CD4-positive, alpha-beta T cell treated with Interleukin-15 for 1 hour (primary cell): ENCODE measurements at places on chromosomes 5 and 9.

DNA sequence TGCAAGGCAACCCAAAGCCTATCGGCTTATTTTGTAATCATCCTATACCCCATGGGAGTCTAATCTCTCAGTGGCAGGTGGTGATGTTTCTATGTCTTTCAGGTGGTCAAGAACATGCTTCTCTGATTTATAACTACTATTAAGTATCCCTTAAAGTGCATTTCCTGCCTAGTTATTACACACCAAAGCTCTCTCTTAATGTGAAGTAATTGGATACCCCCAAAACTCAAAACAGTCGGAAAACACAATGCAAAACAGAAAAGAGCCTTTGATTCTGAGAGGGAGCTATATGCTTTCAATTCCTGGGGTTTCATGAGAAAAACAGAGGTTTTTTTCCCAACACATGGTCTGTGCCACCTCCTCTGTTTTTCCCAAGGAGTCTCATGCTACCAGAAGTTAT lies 416.4 kb downstream of the CSNK1G3 start:
- DNase-seq = no peak

- no peak for DNase-seq
Measured at GRCh38 chr5:131423056-131423455, 159.2 kb downstream of the CDC42SE2 start.

DNA sequence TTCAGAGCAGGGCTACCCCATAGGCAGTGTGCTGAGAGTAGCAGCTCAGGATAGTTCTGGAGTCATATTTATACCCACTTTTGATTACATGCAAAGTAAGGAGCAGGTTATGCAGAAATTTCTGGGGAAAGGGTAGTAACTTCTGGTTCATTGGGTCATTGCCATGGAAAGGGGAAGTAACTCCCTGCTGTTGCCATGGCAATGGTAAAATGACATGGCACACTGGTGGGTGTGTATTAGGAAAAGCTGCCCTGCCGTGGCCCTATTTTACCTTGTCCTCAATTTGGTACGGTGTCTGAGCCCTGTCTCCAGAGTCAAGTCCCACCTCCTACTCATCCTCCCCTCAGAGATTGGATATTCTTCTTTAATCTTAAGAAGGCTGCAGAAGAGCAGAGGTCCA lies 526.7 kb upstream of the TYRP1 start:
- no peak for DNase-seq

DNA sequence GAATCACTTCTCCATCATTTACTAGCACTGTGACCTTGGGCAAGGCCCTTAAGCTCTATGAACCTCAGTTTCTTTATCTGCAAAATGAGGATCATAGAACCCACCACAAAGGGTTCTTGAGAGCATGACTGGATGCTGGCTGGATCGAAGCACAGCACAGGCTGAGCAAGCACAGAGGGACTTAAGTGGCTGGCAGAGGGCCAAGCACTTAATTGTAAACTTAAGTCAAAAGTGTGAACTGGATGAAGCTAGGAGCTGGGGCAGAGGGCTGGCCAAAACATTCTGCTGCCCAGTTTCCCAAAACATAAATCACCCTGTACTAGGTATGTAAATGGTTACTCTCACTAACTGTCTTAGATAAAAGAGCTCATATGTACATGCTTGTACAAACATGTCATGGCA lies 112.3 kb upstream of the WWC1 start:
- no peak for DNase-seq

DNA sequence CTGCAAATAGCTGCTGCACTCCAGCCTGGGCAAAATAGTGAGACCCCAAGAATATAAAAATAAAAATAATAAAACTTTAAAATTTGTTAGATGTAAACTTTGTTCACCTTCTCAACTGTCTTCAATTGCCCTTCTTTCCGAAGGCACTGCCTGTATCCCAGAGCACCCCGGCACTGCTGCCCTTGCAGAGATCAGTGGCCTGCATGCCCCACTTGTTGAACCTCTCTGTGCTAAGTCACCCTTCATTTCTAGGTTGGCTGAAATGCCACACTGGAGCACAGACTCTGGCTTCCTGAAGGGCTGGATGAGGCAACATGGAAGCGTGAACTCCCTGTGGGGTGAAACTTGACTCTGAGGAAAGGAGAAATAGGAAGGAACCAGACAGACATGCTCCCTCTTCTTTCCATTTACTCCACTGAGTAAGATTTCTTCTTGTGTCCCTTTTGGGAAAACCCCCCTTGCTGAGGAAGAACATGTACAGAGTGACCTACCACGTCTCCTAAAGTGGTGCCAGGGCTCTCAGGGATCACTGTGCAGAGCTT lies 8.4 kb upstream of the JMY start:
- DNase-seq = no peak

DNA sequence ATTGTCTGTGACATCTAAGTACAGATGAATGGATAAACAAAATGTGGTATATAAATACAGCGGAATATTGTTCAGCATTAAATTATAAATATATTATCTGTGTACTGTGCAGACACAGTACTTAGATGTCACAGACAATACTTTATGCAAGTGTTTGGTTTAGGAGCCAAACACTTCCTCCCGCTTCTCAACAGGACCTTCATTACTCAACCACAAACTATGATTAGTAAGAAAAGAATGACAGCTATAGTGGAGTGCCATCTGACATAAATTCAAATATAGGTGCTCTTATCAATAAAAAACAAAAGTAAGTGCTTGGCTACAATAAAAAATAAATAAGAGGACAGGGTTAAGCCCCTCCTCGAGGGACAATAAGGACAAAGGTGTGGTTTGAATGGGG lies 38.9 kb upstream of the STX17 start:
- no peak for DNase-seq

DNA sequence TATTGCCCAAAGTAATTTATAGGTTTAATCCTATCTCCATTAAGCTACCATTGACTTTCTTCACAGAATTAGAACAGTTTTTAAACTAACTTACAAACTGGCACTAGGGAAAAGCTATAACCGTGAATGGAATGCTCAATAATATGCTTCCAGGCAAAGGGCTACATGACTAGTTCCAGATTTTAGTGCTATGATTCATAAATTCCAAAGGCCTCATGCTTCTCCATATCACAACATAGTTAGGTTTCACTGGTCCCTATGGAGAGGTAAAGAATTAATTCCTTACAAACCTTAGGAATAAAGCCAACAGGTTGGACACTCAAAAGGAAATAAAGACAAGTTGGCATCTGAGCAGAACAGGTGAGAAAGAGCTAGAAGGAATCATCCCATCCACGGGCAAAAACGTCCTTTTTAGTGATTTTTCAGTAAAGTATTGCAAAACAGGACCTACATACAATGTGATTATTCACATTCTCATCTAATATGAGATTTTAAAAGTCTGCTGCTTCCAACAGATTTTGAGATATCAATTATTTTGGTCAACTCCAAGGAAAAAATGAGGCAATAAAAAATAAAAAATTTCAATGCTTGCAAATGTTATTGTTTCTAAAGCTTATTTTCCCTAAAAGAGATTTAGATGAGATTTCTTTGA lies 97.0 kb upstream of the TARS1 start:
- DNase-seq = no peak

GRCh38 chr5:103389846-103390245 lies 131.3 kb downstream of the MACIR start:
- DNase-seq = no peak

DNA sequence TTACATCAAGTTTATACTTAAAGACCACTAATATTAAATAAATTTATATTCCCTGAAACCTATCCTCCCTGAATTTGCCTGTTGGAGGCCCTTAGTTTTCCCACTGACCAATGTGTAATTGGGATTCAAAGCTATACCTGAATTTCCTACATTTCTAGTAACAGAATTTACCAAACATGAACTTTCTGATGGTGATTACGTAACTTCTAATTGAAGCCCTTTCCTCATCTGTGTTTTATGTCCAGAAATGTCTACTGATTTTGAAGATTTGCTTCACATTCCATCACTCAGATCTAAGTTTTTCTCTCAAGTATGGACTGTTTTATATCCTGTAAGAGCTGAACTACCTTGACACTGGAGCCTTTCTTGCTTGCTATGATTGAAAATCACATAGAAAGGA lies 12.8 kb downstream of the ZFP62 start:
- no peak for DNase-seq
